ENCODE measurements at places on chromosomes 1 and 21.

GRCh38 chr1:24656046-24656445 lies 12.9 kb downstream of the SRRM1 start:
- no peak for DNase-seq

- no peak for DNase-seq
Measured at GRCh38 chr1:44695671-44696070, 21.2 kb downstream of the ARMH1 start.

- DNase-seq, result no peak
Measured at GRCh38 chr1:201827321-201828216, 1.4 kb upstream of the IPO9 start.

- DNase-seq, result no peak
Measured at GRCh38 chr1:87127581-87127980, 201.1 kb upstream of the LMO4 start.

DNA sequence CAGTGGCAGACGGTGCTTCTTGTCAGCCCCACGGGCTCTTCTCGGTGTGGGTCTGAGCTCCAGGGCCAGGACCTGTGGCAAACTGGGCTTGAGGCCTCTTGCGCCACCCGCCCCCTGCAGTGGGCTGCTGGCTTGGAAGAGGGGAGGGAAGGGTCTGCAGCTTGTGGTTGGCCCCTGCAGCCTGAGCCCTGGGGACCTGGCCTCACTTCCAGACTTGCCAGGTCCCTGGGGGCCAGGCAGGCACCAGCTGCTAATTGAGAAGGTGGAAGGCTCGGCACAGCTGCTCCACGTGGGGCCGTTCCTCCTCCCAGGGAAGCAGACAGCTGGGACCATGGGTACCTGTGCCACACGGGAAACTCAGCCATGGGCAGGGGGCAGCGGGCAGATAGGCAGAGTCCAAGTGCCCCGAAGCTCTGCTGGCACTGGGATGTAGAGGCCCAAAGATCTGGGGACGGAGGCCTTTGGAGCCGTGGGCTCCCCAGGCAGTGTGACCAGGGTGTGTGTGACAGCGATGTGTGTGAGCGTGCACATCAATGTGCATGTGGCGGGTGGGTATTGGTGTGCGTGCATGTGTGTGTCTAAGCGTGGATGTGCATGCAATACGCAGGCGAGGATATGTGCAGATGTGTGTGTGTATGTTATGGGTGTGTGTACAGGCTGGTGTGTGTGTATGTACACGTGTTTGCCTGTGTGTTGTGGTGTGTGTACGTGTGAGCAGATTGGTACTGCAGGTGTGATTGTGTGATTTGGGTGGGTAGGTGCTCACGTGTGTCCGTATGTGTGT lies 39.3 kb downstream of the TP73 start:
- DNase-seq, result no peak

DNA sequence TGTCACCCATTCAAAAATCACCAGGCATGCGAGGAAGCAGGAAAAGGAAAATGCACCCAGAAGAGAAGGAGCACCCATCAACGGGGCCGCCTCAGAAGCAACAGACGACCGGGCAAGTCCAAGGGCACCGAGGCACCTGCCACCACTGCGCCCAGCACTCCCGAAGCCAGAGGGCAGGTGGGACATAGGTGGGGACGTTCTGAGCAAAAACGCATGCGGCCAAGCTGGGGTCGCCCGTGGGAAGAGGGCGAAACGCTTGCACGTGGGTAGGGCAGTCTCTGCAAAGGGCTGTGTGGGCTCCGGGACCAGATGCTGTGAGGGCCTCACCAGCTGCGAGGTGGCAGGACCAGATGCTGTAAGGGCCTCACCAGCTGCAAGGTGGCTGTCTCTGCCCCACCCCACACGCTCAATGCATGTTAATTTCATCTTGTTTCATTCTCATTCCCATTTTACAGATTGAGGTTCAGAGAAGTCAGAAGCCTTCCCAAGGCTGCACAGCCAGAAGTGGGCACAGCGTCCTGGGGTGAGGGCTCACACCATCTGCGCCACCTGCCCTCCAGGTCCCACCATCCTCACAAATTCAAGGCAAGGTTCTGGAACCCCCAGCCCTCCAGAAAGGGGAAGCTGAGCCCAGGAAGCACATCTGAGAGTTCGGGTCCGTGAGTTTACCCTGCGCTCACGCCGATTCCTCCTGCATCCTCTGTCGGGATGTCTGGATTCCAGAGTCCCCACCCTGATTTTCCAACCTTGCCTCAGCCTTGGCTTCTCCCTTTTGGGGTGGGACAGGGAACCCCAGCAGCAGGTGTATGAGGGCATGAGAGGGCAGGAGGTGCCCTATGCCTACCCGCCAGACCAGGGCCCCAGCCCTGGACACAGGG lies 8.2 kb upstream of the SAMD11 start:
- DNase-seq, result no peak

GRCh38 chr21:8989261-8989711 lies 1532.1 kb upstream of the TPTE start:
- no peak for DNase-seq
